ENCODE measurements at places on chromosomes 1 and 21. TPM values are rescaled to one million over a fixed set of nuclear protein-coding genes. Genes with fewer than 3 reads are reported as not detected.
A peak's percentile ranks its signal among the peaks of the same experiment; 100 is the strongest.

GRCh38 chr1:205974712-205975111, 28.5 kb downstream of the RAB7B start:
- DNase-seq, result no peak

The PCSK9 gene
- polyA plus RNA-seq, result 2.3 TPM

DNA sequence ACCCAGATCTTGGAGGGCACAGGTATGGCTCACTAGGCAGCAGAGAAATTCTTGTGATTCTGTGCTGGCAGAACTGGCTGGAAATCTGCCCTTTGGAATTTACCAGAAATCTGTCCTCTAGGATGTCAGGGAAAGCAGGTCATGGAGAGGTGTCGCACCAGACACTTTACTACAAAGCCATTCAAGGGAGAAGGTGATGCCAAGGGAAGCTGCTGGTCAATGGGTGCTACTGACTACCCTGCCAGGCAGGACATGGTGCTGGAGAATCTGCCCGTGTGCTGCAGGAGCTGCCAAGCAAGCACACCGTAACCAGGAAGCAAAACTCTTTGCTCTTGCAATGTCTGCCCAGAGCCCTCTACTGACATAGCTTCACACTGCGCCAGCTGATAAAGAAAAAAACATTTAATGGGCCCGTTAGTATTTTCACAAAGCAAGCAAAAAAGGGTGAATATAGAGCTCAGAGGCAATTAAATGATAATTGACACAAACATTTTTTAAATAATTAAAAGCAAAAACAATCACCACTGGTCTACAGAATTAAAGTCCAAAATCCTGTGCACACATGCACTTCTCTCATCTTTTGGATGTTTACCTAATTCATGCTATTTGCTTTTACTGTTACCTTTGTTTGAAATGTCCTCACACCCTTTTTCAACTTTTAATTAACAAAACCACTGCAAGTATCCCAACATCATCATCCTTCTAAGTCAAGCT, 7.2 kb upstream of the FBXO28 start:
- no peak for DNase-seq

GRCh38 chr1:119611701-119612113, 36.4 kb downstream of the ZNF697 start:
- DNase-seq, result peak; percentile 54

GRCh38 chr1:245751116-245751515, 596.3 kb downstream of the KIF26B start:
- DNase-seq, result no peak

GRCh38 chr1:53763461-53763860, 24.5 kb upstream of the GLIS1 start:
- no peak for DNase-seq

The HLX gene
- polyA plus RNA-seq, result 12.2 TPM

DNA sequence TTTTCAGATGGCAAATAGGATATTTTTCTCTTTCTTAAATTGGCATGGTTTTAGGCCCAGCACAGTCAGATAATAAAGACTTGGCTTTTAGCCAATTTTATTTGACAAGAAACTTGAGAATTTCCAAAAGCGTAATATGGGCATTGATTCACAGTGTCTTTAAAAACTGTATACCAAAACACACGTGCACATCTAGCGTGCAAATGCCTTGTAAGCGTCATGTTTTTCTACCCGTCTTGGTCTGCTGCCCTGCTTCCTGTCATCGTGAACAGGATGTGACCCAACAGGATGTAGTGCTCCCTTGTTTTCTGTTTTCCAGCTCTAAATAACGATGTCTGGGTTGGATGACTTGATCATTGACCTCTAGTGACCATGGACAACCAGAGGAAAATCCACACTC, 24.7 kb upstream of the SLC44A3 start:
- DNase-seq, result no peak

The UMODL1 gene
- 0.09 TPM for polyA plus RNA-seq

GRCh38 chr21:42037516-42037915, 27.4 kb upstream of the ZBTB21 start:
- DNase-seq, result no peak

The TPTE gene
- polyA plus RNA-seq, result not detected

DNA sequence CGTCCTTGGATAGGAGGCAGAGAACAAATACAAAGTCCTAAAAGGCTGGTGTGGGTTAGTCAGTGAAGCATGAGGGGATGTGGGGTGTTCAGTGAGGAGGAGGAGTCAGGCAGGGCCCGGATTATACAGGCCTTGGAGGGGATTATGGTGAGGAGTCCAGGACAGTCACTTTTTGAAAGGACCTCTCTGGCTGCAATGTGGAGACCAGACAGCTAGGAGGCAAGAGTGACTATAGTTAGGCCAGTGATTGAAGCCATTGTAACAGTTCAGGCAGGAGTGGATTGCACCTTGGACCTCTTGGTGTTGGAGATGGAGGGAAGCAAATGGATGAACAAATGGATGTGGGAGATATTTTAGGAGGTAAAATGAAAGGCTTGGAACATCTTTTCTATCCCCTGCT, 115.8 kb downstream of the C1orf94 start:
- no peak for DNase-seq

Data from right renal pelvis (tissue), 4 donors.